ENCODE measurements at places on chromosomes 4 and X. TPM values are rescaled to one million over a fixed set of nuclear protein-coding genes. Genes with fewer than 3 reads are reported as not detected.

Gene LUZP4
- total RNA-seq, result not detected

Gene RNF128
- total RNA-seq, result not detected

Gene FGA
- 7.9 TPM for total RNA-seq

Gene FOXP3
- total RNA-seq, result 0.14 TPM

Gene DIAPH2
- 2.4 TPM for total RNA-seq

Gene TMEM47
- 0.82 TPM for total RNA-seq

Gene PABPC5
- total RNA-seq, result not detected

Gene STPG2
- total RNA-seq, result not detected

Gene F8A2
- not detected for total RNA-seq

Gene BEX1
- total RNA-seq, result not detected

Gene FOXR2
- total RNA-seq, result not detected

Gene GALNTL6
- total RNA-seq, result 0.10 TPM

Gene TRIM75
- total RNA-seq, result not detected

Gene F8A3
- total RNA-seq, result 0.94 TPM

Gene GUCY1B1
- total RNA-seq, result 0.27 TPM

Gene KIAA1210
- not detected for total RNA-seq

Gene UVSSA
- 4.3 TPM for total RNA-seq

Gene JAKMIP1
- not detected for total RNA-seq

Gene MAGEB6
- not detected for total RNA-seq

Gene SPARCL1
- not detected for total RNA-seq

Data from A549 treated with RU486 at 1 μM for 4 hours (cell line).